Suppressor macrophage treated with lipopolysaccharide for 4 hours (primary cell): ENCODE measurements at places on chromosomes 16 and 17.

- DNase-seq, result no peak
These were observed 64.2 kb upstream of the ATF7IP2 start for GRCh38 chr16:10321407-10322387.

- peak; percentile 76 for DNase-seq
These were observed 10.1 kb upstream of the CA4 start for GRCh38 chr17:60139438-60140285.

- no peak for DNase-seq
These were observed 299.5 kb downstream of the MAF start for GRCh38 chr16:79301051-79301450.

- no peak for DNase-seq
These were observed 3.2 kb downstream of the TRIM25 start for GRCh38 chr17:56910509-56911235.

GRCh38 chr16:30166202-30166902 lies 17.1 kb upstream of the CORO1A start:
- DNase-seq, result peak; percentile 82

GRCh38 chr16:83296505-83296904 lies 511.3 kb upstream of the HSBP1 start:
- no peak for DNase-seq

DNA sequence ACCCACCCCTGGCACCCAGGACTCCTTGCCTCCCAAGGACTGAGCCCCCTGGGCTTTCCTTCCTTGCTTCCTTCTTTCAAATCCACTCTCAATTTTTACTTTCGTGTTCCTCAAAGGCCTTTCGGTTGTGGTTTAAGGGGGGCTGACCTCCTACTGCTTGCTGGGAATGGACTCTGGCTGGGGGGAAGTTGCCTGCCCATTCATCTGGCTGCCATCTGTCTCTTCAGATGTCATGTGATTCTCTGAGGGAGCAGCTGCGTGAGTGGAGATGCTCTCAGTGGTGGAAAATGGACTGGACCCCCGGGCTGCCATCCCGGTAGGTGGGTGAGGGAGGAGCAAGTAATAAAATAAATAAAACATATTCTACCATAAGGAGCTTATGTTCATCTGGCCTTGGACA lies 93.8 kb upstream of the RPRML start:
- peak; percentile 86 for DNase-seq

DNA sequence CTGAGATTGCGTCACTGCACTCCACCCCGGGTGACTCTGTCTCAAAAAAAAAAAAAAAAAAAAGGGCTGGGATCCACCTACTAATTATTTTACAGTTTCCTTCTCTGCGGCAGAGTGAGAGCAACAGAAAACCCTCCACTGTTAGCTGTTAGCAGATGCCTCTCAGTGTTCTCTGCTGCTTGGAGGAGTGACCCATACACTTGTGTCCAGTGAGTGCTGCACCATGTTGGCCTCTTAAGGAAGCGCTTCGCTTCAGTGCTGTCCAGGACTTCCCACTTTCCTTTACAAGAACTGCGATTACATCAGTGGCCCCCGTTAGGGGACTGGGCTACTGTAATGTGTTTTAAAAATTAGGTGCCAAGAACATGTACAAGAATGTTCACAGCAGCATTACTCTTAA lies 18.4 kb upstream of the CLEC18B start:
- DNase-seq, result peak; percentile 47

GRCh38 chr16:30840611-30841010 lies 53.3 kb downstream of the BCL7C start:
- peak; percentile 47 for DNase-seq

GRCh38 chr16:71648162-71648561 lies 22.2 kb downstream of the MARVELD3 start:
- DNase-seq, result no peak

GRCh38 chr17:62017496-62017895 lies 47.6 kb downstream of the MED13 start:
- no peak for DNase-seq

DNA sequence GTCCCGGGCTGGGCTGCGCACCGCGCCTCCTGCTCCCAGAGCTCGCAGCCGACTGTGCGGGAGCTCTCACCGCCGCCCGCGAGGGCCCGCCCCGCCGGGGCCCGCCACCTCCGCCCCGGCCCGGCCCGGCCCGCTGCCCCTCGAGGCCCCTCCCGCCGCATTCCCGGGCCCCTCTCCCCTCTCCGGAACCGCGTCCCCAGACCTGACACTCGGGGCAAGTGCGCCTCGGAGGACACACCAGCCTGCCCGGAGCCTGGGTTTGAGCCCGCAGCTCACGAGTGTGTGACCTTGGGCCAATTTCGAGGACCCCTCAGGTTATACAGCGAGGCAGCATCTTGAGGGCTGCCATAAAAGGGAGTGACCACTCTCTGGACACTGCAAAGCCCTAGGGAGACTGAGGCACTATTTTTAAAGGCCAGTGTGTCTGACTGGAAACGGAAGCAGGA lies 2.0 kb upstream of the GRIN2C start:
- DNase-seq, result no peak

- no peak for DNase-seq
These were observed 5.1 kb downstream of the NBR1 start for GRCh38 chr17:43176119-43176570.

DNA sequence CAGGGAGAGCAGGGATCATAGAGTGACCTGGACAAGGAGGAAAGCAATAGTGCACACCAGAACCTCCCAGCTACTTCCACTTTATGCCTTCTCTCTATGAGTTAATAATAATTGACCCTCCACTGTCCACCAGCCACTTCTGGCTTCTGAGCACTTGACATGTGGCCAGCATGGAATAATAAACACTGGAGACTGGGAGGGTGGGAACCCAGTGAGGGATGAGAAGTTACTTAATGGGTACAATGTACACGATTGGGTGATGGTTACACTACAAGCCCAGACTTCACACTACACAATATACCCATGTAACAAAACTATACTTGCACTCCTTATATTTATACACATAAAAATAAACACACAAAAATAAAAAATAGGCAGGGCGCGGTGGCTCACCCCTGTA lies 11.4 kb downstream of the CDC42EP4 start:
- DNase-seq, result no peak

DNA sequence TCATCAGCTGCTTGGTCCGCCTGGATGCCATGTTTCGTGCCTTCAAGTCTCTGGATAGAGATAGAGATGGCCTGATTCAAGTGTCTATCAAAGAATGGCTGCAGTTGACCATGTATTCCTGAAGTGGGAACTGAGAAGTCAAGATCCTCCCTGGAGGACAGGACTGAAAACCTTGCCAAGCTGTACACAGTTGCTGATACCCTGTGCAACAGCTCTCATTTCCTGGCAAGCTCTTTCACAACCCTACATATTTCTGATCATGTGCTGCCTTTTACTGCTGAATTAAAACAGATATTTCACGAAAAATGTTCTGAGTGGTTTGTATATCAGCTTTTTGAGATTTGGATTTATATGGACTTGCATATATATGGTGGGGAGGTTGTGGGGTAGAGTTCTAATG lies 898 bp downstream of the CAPNS2 start:
- peak; percentile 51 for DNase-seq
